ENCODE measurements at places on chromosomes 5 and 9.
A peak's percentile ranks its signal among the peaks of the same experiment; 100 is the strongest.

DNA sequence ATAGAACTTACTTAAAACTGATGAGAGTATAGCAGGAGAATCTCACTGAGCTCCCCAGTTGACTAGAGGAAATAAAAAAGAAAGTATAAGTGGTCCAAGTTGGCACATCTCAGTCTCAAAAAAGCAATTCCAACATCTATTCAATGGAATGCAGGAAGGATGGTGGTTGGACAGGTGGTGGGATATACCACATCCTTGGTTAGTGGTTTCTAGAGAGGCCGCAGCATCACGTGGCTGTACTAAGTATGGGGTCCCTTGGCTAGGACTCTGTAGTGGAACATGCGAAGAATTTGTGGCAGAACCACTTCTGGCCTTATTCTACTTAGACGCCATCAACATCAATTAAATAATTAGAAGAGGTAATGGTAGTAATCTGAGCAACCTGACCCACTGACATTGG, 232.4 kb downstream of the SAXO1 start:
- DNase-seq: peak; percentile 56

GRCh38 chr9:108784998-108785397, 70.8 kb downstream of the ACTL7B start:
- DNase-seq: no peak

GRCh38 chr9:136769710-136770191, 5.4 kb upstream of the LCN15 start:
- DNase-seq: no peak

DNA sequence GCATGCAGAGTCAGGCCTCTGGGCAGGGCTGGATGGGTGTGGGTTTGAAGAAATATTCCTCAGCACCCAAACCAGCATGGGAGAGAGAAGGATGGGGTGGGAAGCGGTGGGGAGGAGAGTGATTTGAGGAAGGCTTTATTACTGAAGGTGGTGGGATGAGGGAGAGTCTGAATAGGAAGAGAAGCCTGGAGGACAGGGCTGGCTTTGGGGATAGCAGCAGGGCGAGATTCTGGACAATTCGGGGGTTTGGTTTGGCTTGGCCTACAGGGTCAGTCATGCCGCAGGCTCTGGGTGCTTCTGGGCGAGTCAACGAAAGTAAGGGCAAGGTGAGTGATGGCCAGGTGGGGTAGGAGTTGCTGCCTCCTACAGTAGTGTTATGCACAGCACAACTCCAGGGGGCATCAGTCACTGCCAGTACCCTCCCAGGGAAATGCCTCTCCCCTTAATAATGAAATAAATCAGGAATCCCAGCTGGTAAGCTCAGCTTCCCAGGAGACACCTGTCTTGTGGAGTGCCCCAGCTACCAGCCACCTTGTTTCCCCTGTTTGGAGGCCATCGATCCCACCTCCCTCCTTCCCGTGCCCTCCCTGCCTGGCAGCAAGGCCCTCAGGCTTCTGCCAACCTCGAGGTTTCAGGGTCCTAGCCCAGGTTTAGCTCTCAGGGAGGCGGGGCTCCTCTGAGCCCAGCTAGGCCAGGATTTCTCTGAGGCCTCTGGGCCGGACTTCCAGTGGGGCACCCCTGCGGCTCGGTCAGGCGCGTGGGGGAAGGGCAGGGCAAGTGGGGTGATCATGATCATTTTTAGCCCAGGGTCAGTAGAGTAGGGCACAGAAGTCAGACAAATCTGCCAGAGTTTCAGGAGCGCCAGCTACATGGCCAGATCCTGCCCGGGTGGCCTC, 741 bp upstream of the NKX2-5 start:
- DNase-seq: no peak

GRCh38 chr9:88749420-88749819, 214.4 kb downstream of the NXNL2 start:
- no peak for DNase-seq

GRCh38 chr5:142364251-142365145, 39.7 kb upstream of the SPRY4 start:
- DNase-seq: no peak

DNA sequence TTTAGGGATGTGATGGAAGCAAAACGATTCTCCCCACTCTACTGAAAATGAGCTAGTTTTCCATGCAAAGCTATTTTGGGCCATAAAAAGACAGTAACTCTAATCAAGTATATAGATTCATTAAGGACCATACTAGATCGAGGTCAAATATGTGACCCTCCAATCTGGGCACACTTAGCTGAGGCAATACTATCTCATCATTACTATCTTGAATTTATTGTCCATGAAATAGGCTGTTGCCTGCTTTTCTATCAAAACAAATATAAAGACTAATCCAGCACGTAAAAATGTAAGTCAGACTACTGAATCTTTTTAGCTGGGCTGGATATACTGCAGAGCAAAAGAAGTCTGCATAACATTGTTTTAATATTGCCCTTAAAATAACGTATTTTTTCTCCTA, 943.1 kb downstream of the NR2F1-AS1 start:
- no peak for DNase-seq

DNA sequence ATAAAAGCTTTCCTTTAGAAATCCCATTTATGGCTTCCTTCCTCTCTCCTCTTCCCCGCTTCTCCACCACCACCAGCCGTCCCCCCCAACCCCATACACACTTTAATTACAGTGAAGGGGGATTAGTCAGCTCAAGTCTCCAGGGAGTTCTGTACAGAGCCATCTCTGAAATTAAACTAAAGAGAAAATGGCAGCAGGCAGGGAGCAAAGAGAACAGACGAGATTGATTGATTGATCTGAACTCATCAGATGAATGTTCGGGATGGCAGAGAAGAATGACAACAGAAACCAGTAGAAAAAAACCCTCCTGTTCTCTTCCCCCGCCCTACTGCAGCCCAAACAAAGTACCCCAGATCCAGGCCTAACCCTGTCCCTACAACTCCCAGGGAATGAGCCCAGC, 241.7 kb upstream of the PANK3 start:
- no peak for DNase-seq

GRCh38 chr5:1280177-1281037, 14.5 kb downstream of the TERT start:
- no peak for DNase-seq

DNA sequence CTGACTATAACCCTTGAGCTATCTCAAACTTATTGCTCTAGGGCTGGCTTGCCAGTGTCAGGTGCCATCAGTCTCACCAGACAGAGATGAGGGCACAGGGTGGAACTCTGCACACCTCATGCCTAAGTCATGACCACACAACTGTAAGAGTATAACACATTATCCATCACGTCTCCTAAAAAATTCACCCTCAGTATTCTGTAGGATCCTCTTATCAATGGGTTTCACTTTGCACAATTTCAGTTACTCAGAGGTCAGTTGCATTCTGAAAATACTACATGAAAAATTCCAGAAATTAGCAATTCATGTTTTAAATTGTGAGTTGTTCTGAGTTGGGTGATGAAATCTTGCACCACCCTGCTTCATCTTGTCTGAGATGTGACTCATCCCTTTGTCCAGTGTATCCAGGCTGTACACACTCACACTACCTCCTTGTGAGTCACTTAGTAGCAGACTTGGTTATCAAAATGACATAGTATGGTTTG, 690.9 kb upstream of the CDH18 start:
- DNase-seq: no peak

- no peak for DNase-seq
Measured at GRCh38 chr9:76198336-76198735, 195.9 kb downstream of the RFK start.

DNA sequence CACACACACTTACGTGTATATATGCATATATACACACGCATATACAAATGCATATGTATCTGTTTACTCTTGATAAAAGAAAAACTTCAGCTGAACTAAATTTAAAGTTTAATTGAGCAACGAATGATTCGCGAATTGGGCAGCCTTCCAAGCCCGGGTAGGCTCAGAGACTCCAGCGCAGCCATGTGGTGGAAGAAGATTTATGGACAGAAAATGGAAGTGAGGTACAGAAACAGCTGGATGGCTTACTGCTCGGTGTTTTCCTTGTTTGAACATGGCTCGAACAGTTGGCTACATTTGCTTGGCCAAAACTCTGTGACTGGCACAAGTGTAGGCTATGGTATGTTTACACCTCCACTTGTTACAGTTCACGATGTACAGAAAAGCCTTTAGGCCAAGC, 239.3 kb upstream of the PRDM9 start:
- no peak for DNase-seq

GRCh38 chr9:571741-572140, 269.8 kb upstream of the DMRT1 start:
- no peak for DNase-seq

DNA sequence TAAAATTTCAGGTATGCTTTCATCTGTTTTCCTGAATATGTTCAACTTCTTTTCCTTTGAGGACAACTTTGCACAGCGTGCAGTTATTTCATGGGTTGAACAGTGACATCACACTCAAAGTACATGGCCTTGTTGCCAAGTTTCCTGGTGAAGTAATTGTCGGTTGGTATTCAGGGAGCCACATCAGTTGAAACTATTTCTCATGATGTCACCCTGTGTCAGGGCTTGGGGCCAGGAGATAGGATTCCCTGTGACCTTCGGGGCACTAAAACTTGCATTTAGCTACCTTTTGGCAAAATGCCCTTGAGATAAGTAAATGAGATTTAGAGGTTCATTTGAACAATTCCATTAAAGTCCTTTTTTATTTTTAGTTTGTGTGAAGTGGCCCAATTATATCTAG, 383.9 kb downstream of the SH3GL2 start:
- no peak for DNase-seq

DNA sequence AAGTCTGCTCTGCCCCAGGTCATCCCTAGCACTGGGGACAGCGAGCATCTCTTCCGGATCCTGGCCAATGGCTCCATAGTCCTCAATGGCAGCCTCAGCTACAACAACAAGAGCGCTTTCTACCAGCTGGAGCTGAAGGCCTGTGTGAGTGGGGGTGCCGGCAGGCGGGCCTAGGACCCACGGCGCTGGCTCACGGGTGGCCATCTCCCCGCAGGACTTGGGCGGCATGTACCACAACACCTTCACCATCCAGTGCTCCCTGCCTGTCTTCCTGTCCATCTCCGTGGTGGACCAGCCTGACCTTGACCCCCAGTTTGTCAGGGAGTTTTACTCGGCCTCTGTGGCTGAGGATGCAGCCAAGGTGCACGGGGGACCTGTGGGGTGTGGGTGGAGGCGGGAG, 25.9 kb downstream of the CDHR2 start:
- DNase-seq: no peak

DNA sequence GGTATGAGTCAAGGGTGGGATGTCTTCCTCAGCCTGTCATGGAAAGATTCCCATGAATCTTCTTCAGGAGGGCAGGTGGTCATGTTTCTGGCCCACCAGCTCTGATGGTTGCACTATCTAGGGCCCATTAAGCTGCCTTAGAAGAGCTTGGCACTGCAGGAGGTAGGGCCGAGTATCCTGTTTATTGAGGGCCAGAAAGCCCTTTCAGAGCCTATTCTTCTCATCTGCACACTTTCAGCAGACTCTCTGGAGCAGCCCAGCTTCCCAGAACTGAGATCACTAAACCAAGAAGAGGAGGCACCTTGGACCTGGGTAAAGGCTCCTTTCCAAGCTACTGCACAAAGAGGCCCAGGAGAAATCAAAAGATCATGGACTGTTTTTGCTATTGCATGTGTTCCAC, 146.5 kb downstream of the MTX3 start:
- no peak for DNase-seq

GRCh38 chr5:74889523-74890105, 23.4 kb upstream of the FAM169A start:
- no peak for DNase-seq

GRCh38 chr9:83996126-83996525, 15.5 kb downstream of the RMI1 start:
- DNase-seq: no peak

GRCh38 chr5:148910216-148910615, 83.8 kb downstream of the ADRB2 start:
- DNase-seq: no peak

GRCh38 chr9:134174073-134174449, 9.7 kb upstream of the RNU6ATAC start:
- no peak for DNase-seq

DNA sequence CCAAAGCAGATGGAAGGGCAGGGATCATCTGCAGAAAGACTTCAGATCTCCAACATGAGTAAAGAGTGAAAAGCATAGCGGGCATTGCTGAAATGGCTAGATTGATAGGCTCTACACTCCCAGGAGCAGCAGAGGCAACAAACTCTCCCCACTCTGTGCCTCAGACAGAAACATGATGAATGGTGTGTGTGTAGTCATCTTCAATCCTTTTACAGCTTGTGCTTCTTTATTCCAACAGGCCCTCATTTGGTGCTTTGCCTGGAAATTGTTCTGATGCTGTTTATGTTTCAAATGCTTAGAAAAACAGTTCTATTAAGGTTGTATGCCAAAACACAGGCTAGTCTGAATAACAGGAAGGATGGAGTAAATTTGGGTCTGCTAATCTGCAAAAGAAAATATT, 176.2 kb downstream of the DMRTA1 start:
- DNase-seq: no peak

- DNase-seq: no peak
Measured at GRCh38 chr5:966345-966710, 42.3 kb upstream of the NKD2 start.

DNA sequence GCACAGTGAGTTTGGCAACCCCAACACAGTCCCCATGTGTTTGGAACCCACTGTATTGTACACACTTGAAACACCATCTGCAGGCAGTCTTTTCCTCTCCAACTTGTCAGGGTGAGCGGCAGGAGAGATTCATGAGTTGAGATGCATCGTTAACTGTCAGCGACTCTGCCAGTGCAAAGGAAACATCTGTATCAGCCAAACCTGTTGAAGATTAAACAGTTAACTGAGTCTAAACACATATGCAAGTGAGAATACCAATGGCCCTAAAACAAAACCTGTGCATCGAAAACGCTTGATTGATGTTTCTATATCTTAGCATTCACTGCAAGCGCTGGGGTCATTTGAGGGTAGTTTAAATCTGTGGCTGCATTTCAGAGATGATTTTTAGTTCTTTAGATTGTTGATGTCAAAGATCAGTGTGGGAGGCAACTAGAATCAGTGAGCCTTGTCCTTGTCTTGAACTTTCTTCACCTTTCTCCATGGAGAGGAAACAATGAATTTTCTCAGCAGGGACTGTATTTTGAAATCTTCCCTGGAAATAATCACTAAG, 41.3 kb upstream of the PAM start:
- DNase-seq: no peak

- DNase-seq: no peak
Measured at GRCh38 chr9:4666042-4666699, at the start of gene SPATA6L. SPATA6L (minus strand) TSS chr9:4666480; CDS start chr9:4666250, 230 bp downstream.

- DNase-seq: no peak
Measured at GRCh38 chr5:111494355-111494999, 17.9 kb downstream of the STARD4 start.

- DNase-seq: no peak
Measured at GRCh38 chr9:81125446-81126092, 563.8 kb downstream of the TLE1 start.

GRCh38 chr5:134059758-134060495, 54.6 kb upstream of the TCF7 start:
- no peak for DNase-seq

GRCh38 chr9:128005923-128006322, 25.1 kb upstream of the EEIG1 start:
- DNase-seq: no peak

DNA sequence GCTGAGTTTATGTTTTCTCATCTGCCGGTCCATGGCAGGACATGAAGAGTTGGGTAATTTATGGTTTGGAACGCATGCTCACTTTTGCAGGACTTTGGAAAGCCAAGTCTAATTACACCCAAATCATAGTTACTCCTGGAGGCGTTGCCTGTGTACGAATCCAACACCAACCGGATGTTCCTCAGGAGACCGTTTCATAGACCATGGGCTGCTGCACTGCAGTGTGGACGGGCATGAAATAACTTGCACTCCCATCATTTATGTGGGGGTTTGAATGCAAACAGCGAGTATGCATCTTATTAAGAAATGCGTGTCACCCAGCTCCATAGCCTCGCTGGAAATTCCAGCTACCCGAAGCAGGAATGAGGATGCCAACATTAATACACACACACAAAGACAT, 96.1 kb upstream of the IRX2 start:
- DNase-seq: no peak

All from Jurkat, Clone E6-1 (cell line).